ENCODE measurements at places on chromosomes 11 and 22. TPM values are rescaled to one million over a fixed set of nuclear protein-coding genes. Genes with fewer than 3 reads are reported as not detected.

DNA sequence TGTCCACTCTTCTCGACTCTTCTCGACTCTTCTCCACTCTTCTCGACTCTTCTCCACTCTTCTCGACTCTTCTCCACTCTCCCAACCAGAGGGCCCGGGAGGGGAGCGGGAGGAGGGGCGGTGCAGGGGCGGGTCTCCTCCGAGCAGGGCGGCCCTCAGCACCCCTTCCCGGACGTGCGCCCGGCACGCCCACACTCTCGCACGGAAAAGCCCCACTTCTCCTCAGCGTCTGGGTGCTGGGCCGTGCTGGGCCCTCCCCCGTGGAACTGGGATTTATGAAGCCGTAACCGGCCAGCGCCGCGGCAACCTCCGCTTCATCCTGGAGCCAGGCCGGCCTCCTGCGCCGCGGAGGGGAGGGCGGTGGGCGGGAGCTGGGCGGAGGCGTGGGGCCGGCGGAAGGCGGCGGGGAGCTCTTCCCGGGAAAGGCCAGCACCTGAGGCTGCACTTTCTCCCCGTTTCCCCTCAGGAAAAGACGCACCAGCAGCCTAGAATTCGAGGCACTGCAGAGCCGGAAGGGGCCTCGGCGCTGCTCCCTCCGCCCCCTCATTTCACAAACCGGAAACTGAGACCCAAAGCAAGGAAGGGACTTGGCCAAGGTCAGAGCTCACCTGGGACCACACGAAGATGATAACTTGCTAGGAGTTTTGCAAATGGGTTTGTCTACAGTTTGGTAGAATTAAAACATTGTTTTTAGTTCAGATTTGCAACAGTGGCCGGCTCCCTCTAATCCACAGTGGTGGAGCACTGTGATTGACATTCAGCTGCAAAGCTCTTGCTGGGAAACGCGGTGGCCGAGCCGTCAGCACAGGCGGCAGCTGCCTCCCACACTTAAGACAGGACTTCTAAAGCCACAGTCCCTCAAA is 31.6 kb upstream of the JAM3 start:
- H3K27ac ChIP-seq, result peak overlapping the region; percentile 81
- DNase-seq, result no peak
- peaks cover 18% of the 10 kb centered on the region for H3K4me1 ChIP-seq
- H3K27me3 ChIP-seq, result no peaks in the 10 kb centered on the region

DNA sequence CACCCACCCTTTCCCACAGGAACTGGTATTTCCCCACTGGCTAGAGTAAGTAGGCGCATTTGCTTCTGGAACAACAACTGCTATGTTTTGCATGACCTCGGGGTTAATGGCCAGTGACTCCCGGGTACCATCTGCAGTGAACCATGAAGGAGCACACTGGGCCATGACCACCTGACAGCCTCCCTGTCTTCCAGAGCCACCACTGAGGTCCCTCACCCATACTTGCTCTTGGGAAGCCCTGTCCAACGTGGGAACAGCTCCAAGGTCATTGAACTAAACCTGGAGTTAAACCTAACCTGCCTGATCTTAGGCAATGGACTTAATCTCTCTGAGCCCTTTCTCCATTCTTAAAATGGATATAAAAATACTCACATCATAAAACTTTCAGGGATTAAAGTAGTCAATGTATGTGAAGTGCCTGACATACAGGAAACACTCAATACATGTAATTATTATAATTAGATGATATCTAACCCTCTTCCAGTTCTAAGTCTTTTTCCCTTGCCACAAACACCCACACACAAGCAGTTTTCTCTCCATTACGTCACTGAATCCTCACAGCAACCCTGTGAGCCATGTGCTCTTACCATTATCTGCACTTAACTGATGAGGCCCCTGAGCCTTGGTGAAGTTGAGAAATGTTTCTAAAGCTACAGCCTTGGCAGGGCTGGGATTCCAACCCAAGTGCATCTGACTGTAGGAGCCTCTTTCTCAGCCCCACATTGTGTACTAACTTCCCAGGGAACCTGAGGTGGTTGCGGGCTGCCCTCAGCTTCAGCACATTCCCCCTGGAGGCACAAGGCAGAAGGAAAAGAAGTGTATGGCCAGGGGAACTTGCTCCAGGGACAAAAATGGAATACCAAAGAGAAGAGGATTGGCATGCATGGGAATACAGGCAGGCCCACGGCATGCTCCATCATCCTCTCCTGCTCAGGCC is 74.5 kb upstream of the NCAM1 start:
- DNase-seq, result no peak
- no peaks in the 10 kb centered on the region for H3K27me3 ChIP-seq
- no peaks in the 10 kb centered on the region for H3K36me3 ChIP-seq
- H3K27ac ChIP-seq, result no peak overlapping the region

GRCh38 chr11:62054484-62055121 is 69.2 kb upstream of the INCENP start:
- no peak overlapping the region for H3K27ac ChIP-seq
- no peak for DNase-seq
- H3K36me3 ChIP-seq, result no peaks in the 10 kb centered on the region
- no peaks in the 10 kb centered on the region for H3K27me3 ChIP-seq

DNA sequence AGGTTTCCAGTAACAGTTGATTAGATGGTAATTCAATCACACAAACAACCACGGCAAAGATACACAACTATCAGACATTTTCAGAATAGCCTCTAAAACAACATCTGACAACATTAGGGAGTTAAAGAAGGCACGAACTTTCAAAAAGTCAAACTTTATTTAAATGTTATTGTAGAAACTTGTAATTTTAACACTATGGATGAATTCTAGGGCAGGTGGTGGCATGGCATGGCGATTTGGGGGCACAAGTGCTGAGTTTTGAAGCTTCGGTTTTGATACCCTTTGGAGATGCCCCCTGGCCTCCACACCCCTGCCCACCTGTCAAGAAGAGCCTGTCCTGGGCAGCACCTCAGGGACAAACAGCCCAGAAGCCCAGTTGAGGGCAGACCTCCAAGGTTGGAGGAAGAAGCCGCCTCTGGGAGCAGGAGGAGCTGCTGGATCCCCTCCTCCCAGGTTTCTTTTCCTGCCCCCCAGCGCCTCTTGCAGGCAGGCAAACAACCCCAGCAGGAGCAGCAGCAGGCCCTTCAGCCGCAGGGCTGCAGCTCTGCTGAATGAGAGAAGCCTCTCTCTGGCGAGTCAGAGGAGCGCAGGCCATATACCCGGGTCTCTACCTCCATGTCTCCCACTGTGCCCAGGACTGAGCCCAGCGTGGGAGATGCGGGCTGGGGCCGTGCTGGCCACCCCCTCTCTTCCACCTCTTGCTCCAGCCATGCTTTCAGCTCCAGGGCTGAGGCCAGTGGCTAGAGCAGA is 102.1 kb upstream of the IGLL5 start:
- DNase-seq, result no peak
- no peak overlapping the region for H3K27ac ChIP-seq
- no peaks in the 10 kb centered on the region for H3K36me3 ChIP-seq

SRSF8 gene
- total RNA-seq, result 25.6 TPM

KIAA1671 gene
- 86.8 TPM for total RNA-seq

Data from thoracic aorta (tissue), 2 donors.